Pancreas (tissue), 10 donors: ENCODE measurements at places on chromosomes 3 and 15. TPM values are rescaled to one million over a fixed set of nuclear protein-coding genes. Genes with fewer than 3 reads are reported as not detected.

DNA sequence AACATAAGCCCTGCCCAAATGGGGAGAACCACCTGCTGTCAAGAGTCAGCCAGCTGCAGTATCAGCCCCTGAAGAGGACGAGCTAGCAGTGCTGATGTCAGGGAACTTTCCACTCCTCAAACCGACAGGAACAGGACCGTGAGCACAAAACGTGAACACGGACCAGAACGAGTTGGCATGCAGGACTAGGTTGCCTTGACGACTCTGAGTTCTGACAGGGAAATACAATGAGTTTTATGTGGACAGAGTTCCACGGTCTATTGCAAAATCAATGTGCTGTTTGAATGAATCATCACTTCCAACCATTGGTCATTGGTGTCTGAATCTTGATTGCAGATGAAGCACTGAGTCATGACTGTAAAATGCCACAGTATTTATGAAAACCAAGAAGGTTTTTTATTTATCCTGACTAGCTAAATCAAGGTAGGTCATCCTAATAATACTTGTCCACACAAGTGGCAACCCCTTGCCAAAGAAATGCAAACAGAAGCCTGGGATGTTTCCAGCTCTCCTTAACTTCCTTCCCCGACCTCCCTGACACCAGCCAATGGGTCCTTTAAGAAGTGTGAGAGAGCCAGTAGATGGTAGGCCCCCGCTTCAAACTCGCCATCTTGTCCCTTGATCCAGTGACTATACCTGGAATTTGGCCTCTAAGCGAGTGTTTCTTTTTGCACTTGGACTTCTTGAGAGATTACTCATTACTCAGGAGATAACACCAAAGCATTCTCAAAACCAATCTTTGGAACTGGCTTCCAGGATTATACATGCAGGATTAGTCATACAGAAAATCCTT is 119.6 kb downstream of the ASB7 start:
- peak; percentile 60 for DNase-seq

DNA sequence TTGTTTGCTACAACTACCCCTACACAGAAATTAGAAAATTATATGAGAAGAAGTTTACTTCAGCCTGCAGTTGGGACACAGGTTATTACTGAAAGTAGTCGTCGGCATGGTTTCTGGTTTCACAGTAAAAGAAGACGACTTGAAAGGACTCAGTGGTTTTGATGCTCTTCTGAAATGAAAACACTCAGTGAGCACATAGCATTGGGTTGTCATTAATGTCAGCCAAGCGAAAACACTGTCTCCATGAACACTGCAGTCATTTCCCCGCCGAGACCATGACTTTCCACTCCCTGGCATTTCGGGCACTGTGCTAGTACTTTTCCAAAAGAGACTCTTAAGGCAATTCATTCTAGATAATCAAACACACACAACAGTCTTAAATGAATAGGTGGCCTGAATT is 69.2 kb upstream of the ICE2 start:
- DNase-seq: no peak

GRCh38 chr3:74862476-74862875 is 248.0 kb upstream of the CNTN3 start:
- DNase-seq: no peak

- DNase-seq: no peak
Measured at GRCh38 chr15:58279106-58279505, 140.9 kb downstream of the AQP9 start.

DNA sequence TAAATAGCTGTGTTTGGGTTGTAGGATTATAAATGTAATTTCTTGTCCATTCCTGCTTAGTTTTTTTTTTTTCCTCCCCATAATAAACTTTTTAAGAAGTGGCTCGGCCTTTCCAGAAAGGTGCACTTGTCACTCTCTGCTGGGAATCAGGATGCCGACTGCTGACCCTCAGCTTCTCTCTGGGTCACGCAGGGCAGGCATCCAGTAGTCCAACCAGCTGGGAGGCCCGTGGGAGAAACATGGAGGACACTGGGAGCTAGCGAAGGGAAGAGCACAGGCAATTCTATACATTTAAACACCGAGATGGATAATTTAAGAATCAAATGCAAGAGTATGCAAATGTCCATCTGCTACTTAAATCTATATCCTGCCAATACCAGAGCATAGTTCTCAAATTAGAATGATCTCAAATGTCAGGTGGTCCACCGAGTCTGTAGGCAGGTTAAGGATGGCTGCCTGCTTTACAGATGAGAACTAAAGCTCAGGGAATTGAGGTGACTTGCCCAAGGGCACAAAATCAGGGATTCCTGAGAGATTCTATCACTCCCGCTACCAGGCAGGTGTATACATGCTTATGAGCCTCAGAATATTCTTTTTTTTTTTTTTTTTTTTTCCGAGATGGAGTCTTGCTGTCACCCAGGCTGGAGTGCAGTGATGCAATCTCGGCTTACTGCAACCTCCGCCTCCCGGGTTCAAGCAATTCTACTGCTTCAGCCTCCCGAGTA is 64.5 kb downstream of the DAPK2 start:
- DNase-seq: no peak

- no peak for DNase-seq
Measured at GRCh38 chr15:91860498-91860897, 7.0 kb downstream of the SLCO3A1 start.

DNA sequence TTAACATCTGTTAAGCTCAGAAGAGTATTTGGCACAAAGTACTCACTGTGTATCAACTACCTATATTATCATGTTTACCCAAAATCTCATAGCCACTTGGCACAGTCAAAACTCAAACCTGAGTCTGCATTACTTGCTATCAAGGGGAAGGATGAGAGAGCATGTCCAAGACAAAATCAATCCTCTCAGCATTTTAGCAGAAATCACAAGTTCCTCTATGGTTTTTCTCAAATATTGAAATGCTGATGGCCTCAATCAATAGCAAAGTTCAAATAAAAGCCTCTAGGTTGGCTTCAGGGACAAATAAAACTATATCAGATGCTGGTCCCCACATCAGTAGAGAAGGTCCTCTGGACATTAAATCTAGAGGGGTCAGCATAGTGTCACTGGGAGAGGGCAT is 14.3 kb downstream of the TBC1D2B start:
- no peak for DNase-seq

GRCh38 chr15:31485911-31486461 is 159.4 kb downstream of the KLF13 start:
- no peak for DNase-seq

SNX1 gene
- 57.7 TPM for total RNA-seq

IGSF11 gene
- 3.3 TPM for total RNA-seq
